NCI-H1694 treated with DMSO at 0.1 percent for 48 hours (cell line): ENCODE measurements at places on chromosomes 4 and X.

GRCh38 chrX:150041208-150041607 lies 102.9 kb upstream of the EOLA2 start:
- DNase-seq, result no peak

- DNase-seq, result no peak
Measured at GRCh38 chr4:171812665-171813525, at the start of gene GALNTL6. GALNTL6 (plus strand) TSS chr4:171813404.

DNA sequence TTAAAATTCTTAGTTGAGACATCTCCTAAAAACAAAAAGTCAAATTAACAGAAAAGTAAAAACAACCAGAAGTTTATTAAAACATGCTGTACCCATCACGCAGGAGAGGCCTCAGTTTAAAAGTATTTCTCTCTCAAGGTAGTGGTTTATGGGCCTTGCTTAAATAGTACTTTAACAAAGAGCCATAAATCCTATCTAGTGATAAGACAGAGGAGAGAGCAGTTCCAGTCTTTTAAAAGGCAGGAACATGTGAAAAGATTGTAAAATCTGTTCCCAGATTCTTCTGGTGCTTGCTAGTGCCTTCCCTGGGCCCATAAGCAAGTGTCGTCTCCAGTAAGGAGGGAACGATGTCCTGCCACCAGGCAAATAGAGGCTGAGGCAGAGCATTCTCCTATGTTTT lies 476.3 kb upstream of the ADGRL3 start:
- DNase-seq, result no peak

- no peak for DNase-seq
Measured at GRCh38 chrX:114715096-114715495, 131.2 kb downstream of the HTR2C start.

- peak; percentile 20 for DNase-seq
Measured at GRCh38 chrX:118536687-118537461, 41.3 kb downstream of the DOCK11 start.

DNA sequence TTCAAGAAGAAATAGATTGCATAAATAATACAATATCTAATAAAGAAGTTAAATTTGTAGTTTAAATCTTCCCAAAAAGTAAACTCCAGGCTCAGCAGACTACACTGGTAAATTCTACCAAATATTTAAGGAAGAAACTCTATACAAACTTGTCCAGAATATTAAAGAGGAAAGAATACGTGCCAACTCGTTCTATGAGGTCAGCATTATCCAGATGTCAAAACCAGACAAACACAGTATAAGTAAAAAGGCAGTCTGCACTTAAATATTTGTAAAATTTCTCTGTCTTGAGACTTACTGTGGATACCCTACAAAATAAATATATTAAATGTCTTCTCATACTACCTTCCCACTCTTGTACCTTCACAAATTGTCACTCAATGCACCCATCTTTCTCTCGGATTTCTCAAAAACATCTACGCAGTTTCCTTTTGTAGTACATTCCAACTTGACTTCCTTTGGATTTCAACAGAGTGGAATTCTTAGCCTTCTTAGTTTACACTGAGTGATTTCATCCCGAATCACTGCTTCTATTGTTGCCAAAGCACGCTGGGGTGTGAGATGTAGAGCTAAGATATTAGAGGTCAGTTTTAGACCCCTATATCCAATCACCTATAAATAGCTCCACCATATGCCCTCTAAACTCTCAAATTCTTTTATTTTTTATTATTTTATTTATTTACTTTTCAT lies 71.6 kb upstream of the MAB21L2 start:
- DNase-seq, result no peak
